ENCODE measurements at places on chromosomes 16 and 17.

- DNase-seq, result no peak
Observed at GRCh38 chr16:86630471-86630870, 52.1 kb downstream of the FOXL1 start.

- no peak for DNase-seq
Observed at GRCh38 chr17:73249700-73250099, 12.0 kb downstream of the CPSF4L start.

DNA sequence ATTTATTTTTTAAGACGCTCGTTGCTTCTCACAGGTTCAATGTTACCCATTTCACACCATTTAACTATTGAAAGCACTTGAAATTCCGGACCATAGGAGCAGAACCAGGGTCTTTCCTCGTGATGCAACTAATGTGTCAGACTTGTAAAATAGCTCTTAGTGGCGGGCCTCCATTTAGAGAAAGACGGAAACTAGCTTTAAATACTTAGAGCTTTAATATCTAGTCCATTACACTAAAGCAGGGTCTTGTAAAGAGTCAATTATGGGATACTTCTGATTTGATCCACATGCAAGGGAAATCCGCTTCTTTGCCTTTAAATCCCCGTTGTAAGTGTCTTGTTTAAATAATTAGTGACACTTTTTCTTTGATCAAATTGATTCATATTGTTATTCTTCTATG, 56.6 kb downstream of the NACA2 start:
- no peak for DNase-seq

DNA sequence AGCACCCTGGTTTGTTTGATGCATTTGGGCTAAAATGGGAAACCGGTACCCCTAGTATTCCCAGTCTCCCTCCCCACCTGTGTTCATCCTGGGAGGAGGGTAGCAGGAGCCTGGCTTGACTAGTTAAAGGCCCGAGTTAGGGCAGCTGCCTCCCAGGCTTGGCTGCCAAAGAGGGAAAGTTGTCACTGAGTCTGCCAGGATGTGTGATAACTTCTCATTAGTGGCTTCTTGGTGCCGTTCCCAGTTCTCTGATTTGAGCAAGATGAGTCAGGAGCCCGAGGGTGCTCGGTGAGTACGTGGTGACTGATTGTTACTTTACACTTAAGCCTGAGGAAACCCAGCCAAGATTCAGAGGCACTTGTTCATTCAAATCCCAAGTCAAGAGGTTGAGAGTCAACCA, 2.5 kb downstream of the KRT32 start:
- peak; percentile 75 for DNase-seq

DNA sequence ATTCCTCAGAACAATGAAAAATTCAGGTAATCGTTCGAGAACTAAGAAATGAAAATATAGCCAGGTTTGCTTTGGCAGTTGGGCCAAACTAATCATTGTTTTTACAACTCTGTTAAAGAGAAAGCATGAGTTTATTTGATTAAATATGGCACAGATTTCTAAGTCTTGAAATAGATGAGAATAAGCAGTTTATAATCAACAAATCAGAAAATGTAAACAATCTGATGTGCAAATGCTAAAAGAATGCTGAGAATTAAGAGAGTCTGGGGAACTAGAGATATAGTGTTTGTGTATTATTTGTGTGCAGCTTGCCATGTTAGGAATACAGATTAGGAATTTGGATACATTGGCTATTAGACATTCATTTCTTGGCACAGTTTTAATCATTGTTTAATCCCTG, 212.5 kb downstream of the TANC2 start:
- DNase-seq, result peak; percentile 24

All from AG08396 (cell line).